Aorta (tissue), 5 donors: ENCODE measurements at places on chromosomes 1 and 21. TPM values are rescaled to one million over a fixed set of nuclear protein-coding genes. Genes with fewer than 3 reads are reported as not detected.

SYCP1 gene
- total RNA-seq, result not detected

AJAP1 gene
- total RNA-seq, result 2.3 TPM

NBPF14 gene
- total RNA-seq, result 76.3 TPM

USP33 gene
- 74.6 TPM for total RNA-seq

DNA sequence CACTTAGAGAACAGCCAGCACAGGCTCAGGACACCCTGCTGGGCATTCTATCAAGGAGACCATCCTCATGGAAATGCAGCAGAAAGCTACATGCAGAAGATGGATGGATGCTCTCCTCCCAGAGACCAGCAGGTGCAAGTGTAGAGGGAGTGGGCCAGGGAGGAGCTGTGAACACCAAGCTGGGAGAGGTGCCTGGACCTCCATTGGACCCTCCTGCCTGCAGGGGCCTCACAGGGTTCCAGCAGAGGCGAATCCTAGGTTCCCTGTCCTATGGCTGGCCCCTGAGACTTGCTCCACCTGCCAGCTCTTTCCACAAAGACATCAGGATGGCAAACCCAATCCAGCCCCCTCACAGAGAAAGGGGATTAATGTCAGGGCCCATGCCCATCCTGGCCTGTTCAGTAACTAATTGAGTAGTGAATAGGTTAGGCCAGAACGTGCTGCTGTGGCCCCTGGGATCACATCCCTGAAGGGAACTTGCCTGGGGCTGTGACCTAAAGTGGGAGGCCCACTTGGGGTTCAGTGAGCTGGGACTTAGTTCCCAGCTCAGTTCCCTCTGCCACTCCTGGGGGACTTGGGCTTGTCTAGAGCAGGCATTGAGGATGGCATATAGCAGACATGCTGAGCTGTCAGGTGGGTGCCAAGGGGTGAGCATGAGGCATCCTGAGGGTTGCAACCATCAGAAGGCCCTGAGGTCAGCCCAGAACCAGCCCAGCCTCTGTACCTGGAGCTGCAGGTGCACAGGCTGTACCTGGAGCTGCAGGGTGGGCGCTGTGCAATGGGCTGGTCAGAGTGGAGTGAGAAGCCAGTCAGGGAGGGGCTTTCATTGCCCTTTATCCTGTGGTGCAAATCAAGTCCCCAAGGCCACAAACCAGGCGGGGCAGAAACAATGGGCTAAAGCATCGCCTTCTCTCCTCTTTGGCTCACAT is 22.9 kb upstream of the ZNF678 start:
- peak; percentile 30 for DNase-seq

DNA sequence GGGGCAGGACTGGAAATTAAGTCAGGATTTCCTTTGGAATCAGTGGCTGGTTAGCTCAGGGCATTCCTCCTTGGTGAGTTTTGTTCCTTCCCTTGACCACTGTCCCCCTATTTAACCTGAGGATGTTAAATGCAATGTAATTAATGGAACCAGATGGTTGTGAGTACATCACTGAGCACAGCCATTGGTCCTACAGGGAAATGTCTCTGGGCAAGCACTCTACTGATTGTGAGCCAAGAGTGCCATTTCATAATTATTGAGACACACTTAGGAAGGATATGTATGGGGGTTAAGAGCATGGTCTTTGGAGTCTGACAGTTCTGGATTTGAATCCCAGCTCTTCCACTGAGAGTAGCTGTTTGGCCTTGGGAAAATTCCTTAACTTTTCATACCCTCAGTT is 74.4 kb downstream of the SPAG17 start:
- no peak for DNase-seq

DNA sequence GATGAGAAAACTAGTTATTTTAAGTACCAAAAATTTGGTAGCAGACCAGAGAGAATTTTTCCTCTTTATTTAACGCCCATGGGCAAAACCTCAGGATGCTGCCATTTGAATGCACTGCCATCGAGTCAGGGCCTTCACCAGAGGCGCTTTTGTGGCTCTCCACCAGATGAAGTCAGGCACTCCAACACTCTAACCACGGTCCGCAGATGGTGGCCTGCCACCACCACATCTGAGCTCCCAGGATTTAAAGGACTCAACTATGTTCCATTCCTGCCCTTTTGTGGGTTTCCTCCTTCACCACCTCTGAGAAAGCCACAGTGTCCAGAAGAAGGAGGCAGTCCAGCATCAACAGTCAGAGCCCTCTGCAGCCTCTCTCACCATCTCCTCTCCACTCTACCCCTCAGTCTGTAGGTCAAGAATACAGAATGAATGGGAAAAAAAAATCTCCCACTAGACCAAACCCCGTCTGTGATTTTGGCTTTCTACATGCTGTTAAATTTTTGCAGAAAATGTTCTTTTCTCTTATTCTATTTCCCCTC is 647.4 kb downstream of the USP25 start:
- no peak for DNase-seq

GRCh38 chr1:30120245-30121000 is 603.0 kb downstream of the MATN1 start:
- DNase-seq, result no peak
